ENCODE measurements at places on chromosomes 4 and X. TPM values are rescaled to one million over a fixed set of nuclear protein-coding genes. Genes with fewer than 3 reads are reported as not detected.

Gene UGT2B15
- not detected for total RNA-seq

Gene HPGDS
- total RNA-seq, result not detected

Gene ADGRG2
- not detected for total RNA-seq

Gene LAGE3
- total RNA-seq, result 12.9 TPM

Gene SCFD2
- total RNA-seq, result 27.1 TPM

Gene GPR50
- not detected for total RNA-seq

Gene PLK4
- total RNA-seq, result 31.9 TPM

Gene TEX13D
- not detected for total RNA-seq

Gene DUSP21
- not detected for total RNA-seq

Gene FAM47E
- total RNA-seq, result 0.13 TPM

Gene TRIM2
- total RNA-seq, result 14.8 TPM

Gene GAB3
- 4.7 TPM for total RNA-seq

Gene ZCCHC13
- total RNA-seq, result not detected

Gene TMSB15C
- total RNA-seq, result 7.3 TPM

Gene P2RY8
- total RNA-seq, result not detected

Gene NEXMIF
- not detected for total RNA-seq

Gene LRCH2
- 9.2 TPM for total RNA-seq

Gene YY2
- 2.3 TPM for total RNA-seq

Gene DCAF12L2
- not detected for total RNA-seq

Gene DCLK2
- total RNA-seq, result 3.9 TPM

Gene CFAP47
- total RNA-seq, result 0.13 TPM

Gene ERAS
- total RNA-seq, result not detected

Gene HSFX2
- 0.13 TPM for total RNA-seq

Gene IQCM
- not detected for total RNA-seq

Gene S100P
- not detected for total RNA-seq

Gene USP27X
- 2.7 TPM for total RNA-seq

Gene TMEM156
- total RNA-seq, result 1.0 TPM

Gene RAB33B
- total RNA-seq, result 30.8 TPM

Gene TCEAL6
- not detected for total RNA-seq

Gene CACNA1F
- not detected for total RNA-seq

Gene EXOC1L
- total RNA-seq, result not detected

Gene CORIN
- total RNA-seq, result under 0.01 TPM

Gene SPANXC
- total RNA-seq, result not detected

Gene CXCL11
- 1.1 TPM for total RNA-seq
